ENCODE measurements at places on chromosomes 13 and 19. TPM values are rescaled to one million over a fixed set of nuclear protein-coding genes. Genes with fewer than 3 reads are reported as not detected.

- no peak for DNase-seq
- no peak overlapping the region for H3K27ac ChIP-seq
- H3K36me3 ChIP-seq, result no peaks in the 10 kb centered on the region
These were observed 86.5 kb downstream of the TNFSF11 start for GRCh38 chr13:42660333-42660965.

- no peaks in the 10 kb centered on the region for H3K27me3 ChIP-seq
- no peak overlapping the region for H3K4me3 ChIP-seq
- H3K36me3 ChIP-seq, result no peaks in the 10 kb centered on the region
- H3K4me1 ChIP-seq, result no peaks in the 10 kb centered on the region
- no peak overlapping the region for H3K27ac ChIP-seq
These were observed 558.2 kb downstream of the SLITRK6 start for GRCh38 chr13:85241060-85241459.

Gene FFAR1
- total RNA-seq, result not detected

- peak; percentile 60 for DNase-seq
- H3K4me3 ChIP-seq, result no peak overlapping the region
- H3K36me3 ChIP-seq, result peaks cover 6% of the 10 kb centered on the region
- no peaks in the 10 kb centered on the region for H3K27me3 ChIP-seq
- H3K27ac ChIP-seq, result peak overlapping the region; percentile 51
These were observed 20.2 kb downstream of the BBC3 start for GRCh38 chr19:47210689-47211316.

DNA sequence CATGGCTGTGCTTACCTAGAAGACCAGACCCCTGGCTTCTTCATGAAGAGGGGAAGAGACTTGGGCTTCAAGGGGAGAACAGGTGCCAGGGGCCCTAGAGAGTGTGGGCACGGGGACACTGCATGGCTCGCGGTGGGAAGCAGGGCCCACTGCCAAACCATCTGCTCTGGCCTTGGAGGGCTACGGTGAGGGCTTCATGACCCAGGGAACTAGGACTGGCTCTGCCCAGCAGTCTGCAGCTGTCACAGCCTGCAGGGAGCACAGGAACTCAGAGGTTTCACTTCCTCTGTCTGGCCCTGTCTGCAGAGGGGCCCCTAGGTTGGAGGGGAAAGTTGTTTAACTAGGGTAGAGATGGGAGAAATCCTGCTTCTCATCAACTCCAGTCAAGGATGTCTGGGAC lies 4.3 kb downstream of the ERCC1 start:
- H3K4me3 ChIP-seq, result no peak overlapping the region
- H3K27ac ChIP-seq, result no peak overlapping the region
- H3K4me1 ChIP-seq, result no peaks in the 10 kb centered on the region
- H3K27me3 ChIP-seq, result no peaks in the 10 kb centered on the region
- no peak for DNase-seq

Data from H1 (cell line).